T-helper 17 cell (primary cell): ENCODE measurements at places on chromosomes 12 and 14.

- no peaks in the 10 kb centered on the region for H3K27me3 ChIP-seq
- peak overlapping the region; percentile 68 for H3K27ac ChIP-seq
- peak overlapping the region; percentile 21 for H3K4me3 ChIP-seq
- peaks cover 9% of the 10 kb centered on the region for H3K36me3 ChIP-seq
- no peak for DNase-seq
Observed at GRCh38 chr14:71701990-71702389, 230.2 kb upstream of the RGS6 start.

GRCh38 chr12:118237052-118237665 is 101.2 kb downstream of the PEBP1 start:
- H3K27ac ChIP-seq: no peak overlapping the region
- no peaks in the 10 kb centered on the region for H3K4me1 ChIP-seq
- DNase-seq: no peak
- H3K36me3 ChIP-seq: peaks cover 10% of the 10 kb centered on the region

GRCh38 chr12:49288412-49288853 is 6.5 kb upstream of the PRPH start:
- DNase-seq: peak; percentile 68
- H3K27ac ChIP-seq: no peak overlapping the region
- peaks cover 7% of the 10 kb centered on the region for H3K4me1 ChIP-seq
- peaks cover 49% of the 10 kb centered on the region for H3K27me3 ChIP-seq

GRCh38 chr12:20494851-20495250 is 126.5 kb downstream of the PDE3A start:
- DNase-seq: no peak
- peaks cover 4% of the 10 kb centered on the region for H3K27me3 ChIP-seq
- no peak overlapping the region for H3K27ac ChIP-seq
- H3K36me3 ChIP-seq: no peaks in the 10 kb centered on the region
